ENCODE measurements at places on chromosomes 3 and 15. TPM values are rescaled to one million over a fixed set of nuclear protein-coding genes. Genes with fewer than 3 reads are reported as not detected.

The SERINC4 gene
- total RNA-seq, result 0.23 TPM

The MUC13 gene
- total RNA-seq, result not detected

The TM4SF4 gene
- total RNA-seq, result not detected

The ITGA11 gene
- 1.6 TPM for total RNA-seq

The ZNF770 gene
- total RNA-seq, result 46.9 TPM

The ROPN1 gene
- total RNA-seq, result not detected

The PYDC2 gene
- total RNA-seq, result not detected

The GNAT1 gene
- not detected for total RNA-seq

The TGM4 gene
- total RNA-seq, result not detected

The TAMM41 gene
- 31.2 TPM for total RNA-seq

The TICRR gene
- total RNA-seq, result 18.5 TPM

The SCN11A gene
- total RNA-seq, result 0.44 TPM

The MELTF gene
- total RNA-seq, result 4.9 TPM

The PPM1M gene
- total RNA-seq, result 121 TPM

The IMPG2 gene
- total RNA-seq, result 0.86 TPM

The ZNF662 gene
- 3.8 TPM for total RNA-seq

The GRK7 gene
- total RNA-seq, result not detected

The NEK10 gene
- total RNA-seq, result 0.36 TPM

The GOLGA6L9 gene
- 4.9 TPM for total RNA-seq

The REC114 gene
- not detected for total RNA-seq

The SERP1 gene
- total RNA-seq, result 148 TPM

The ADAMTS9 gene
- total RNA-seq, result not detected

The NOX5 gene
- not detected for total RNA-seq

The RTP1 gene
- not detected for total RNA-seq

The RFTN1 gene
- total RNA-seq, result 132 TPM

The PTH1R gene
- total RNA-seq, result not detected

The COL6A5 gene
- not detected for total RNA-seq

The WDR5B gene
- total RNA-seq, result 3.6 TPM

The ADGRG7 gene
- total RNA-seq, result not detected

The MINDY2 gene
- 10.6 TPM for total RNA-seq

The ZIC4 gene
- not detected for total RNA-seq

The NRROS gene
- total RNA-seq, result 20.6 TPM
